ENCODE measurements at places on chromosomes 6 and 20. TPM values are rescaled to one million over a fixed set of nuclear protein-coding genes. Genes with fewer than 3 reads are reported as not detected.

The FOXS1 gene
- total RNA-seq = 25.0 TPM

The ADGRB3 gene
- total RNA-seq = 8.5 TPM

DNA sequence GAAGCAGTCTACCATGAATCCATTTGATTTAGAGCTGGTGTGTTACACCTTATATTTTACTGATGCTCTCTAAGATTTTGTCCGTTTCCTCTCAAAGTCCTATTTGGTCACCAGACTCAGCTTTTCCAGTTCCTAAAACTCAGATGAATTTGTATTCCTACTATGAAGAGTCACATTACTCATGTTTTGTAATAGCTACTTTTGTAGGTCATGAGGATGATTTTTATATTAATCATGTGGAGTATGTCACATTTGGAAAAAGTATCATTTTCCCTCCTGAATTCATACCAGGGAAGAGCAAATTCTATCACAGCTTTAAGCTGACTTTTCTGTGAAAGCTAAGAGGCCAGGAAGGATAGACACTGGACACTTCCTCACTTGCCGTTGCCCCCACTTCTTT lies 140.6 kb upstream of the SCGN start:
- DNase-seq = no peak

The GNAS-AS1 gene
- 1.5 TPM for total RNA-seq

DNA sequence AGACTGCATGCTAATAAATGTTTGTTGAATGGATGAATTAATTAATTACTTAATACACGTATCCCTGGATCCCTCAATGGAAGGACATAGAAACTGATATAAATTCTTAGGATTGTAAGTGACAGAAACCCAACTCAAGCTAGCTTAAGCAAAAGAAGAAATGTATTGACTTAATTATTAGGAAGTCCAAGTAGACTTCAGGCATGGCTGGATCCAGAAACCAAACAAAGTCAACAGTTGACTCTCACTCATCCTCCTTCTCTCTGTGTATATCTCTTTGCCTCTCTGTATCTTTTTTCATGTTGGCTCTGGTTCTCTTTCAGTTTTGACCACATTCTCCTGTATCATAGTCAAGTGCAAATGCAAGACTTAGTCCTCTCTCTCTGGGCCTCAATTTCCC lies 82.0 kb upstream of the CTNNBL1 start:
- DNase-seq = no peak

DNA sequence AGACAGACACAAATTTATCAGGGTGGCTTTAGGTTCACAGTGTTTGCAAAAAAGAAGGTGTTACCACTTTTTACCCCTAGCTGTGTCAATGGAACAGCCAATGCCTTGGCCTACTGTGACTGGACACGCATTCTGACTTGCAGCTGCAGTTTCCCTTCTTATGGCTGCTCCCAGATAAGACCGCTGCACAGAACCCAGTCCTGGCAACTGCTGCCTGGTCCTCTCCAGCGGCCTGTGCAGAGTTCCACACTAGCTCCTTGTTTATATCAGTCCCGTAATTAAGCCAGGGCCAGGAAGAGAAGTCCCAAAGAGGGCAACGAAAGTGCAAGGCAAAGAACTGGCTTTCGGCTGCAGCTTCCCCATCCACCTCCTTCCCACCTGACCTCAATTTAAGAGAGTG lies 283.0 kb downstream of the FOXC1 start:
- DNase-seq = no peak

DNA sequence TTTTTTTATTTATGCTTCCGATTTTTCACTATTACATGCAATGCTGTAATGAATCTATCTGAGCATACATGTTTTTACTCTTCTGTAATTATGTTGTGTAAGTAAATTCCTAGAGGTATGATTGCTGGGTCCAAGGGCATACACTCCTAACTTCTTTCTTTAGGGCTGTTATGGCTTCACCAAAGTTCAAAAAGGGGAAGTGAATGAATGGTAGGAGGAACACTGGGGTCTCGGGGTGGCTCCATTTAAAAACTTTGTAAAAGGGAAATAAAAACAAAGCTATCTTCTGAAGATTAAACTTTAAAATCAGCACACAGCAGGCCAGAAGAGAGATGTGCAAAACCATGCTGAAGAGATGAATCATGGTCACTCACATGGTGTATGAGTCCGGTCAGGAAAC lies 289.1 kb upstream of the SUPT3H start:
- no peak for DNase-seq

GRCh38 chr6:88342336-88342735 lies 176.2 kb upstream of the CNR1 start:
- no peak for DNase-seq

The KPNA5 gene
- total RNA-seq = 29.5 TPM

DNA sequence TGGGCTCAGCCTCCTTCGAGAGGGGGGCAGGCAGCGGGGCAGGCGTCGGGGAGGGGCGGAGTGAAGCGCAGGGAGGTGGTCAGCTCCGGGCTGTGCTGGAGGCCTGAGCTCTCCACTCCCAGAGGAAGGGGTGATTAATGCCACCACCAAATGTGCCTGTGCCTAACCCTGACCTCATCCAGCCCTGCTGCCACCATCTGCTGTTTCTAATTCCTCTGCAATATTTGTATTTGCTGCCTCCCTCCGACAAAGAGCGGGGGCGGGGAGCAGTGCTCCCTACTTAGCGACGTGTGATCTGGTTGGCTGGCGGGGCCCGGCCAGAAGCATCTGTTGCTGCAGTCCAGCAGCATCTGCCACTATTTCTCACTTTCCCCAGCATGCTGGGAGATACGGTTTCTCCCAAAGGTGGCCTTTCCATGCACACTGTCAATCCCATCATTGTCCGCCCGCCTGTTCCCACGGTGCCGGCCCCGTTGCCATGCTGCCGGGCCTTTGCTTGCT lies 47.0 kb downstream of the DLL1 start:
- no peak for DNase-seq

DNA sequence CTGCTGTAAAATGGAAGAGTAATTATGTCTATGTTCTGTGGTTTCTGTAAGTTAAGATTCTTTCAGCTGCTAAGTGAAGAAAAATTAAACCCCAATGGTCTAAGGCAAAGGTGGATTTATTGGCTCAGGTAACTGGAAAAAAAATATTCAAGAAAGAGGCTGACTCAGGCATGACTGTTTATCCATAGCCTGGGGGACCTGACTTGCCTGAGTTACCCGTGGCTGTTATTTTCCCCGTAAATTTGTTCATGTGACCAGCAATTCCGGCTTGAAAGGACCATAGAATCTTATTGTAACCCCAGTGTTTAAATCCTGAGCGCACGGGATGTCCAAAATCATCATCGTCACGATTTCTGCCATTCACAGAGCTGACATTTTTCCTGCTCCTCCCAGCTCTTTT lies 32.3 kb upstream of the SULF2 start:
- DNase-seq = no peak

The MAP1LC3A gene
- 72.1 TPM for total RNA-seq

- no peak for DNase-seq
These were observed 67.0 kb downstream of the THBS2 start for GRCh38 chr6:169186496-169187169.

DNA sequence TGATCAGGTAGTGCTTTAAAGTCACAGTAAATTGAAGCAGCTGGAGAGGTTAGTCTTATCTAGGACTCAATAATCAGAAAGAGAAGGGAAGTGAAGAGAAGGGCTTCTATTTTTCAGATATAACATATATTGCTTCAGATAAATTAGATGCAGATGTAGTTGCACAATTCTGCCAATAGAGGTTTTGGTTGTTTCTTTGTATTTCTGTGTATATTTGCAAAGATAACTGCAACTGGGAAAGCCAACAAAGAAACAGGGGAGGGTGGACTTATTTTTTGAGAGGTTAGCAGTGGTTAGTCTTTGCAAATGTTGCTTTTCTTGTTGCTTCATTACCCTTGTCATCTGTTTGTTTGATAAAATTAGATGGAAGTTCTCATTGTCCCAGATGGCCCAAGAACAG lies 106.6 kb downstream of the ADGRG6 start:
- DNase-seq = no peak

GRCh38 chr6:32858194-32858593 lies 4.2 kb downstream of the PSMB9 start:
- no peak for DNase-seq

The PLA2G7 gene
- 5.9 TPM for total RNA-seq

GRCh38 chr6:79240509-79240908 lies 6.0 kb upstream of the HMGN3 start:
- DNase-seq = no peak

DNA sequence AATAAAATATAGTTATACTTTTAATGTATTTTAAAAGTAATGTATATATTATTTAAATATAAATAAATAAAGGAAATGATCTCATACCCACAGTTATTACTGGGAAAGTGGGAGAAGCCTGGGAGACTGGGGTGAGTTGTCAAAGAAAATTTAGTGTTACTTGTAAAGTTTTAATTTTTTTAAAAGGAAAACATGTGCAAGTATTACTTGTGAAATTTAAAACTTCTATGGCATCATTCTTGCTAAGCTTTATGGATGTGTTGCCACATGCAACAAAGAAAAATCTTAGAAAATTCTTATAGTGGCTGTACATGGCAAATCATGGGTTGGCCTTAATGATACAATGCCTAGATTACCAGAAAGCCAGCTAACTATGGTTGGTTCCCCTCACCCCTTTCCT lies 194.0 kb upstream of the KCNK16 start:
- no peak for DNase-seq

DNA sequence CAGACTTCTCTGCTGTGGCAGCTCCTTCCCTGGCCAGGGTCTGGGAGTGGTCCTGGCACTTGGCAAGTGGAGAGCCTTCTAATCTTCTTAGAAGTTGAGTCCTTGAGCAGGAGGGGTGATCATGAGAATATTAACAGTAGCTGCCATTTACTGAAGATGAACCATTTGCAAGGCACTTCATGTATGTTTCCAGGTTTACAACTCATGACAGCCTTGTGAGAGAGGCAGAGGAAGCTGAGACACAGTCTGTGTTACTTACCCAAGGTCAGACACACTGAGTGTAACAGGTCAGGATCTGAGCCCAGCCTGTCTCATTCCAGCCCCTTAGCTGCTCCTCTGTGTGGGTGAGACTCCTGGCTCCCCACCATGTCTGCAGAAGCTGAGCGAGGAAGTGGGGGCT lies 45.5 kb upstream of the SRF start:
- DNase-seq = no peak

The GTSF1L gene
- not detected for total RNA-seq

The THBD gene
- total RNA-seq = 25.3 TPM

GRCh38 chr20:7716286-7716972 lies 223.8 kb downstream of the HAO1 start:
- DNase-seq = no peak

The RBPJL gene
- not detected for total RNA-seq

- DNase-seq = no peak
These were observed 9.9 kb downstream of the CNPY3 start for GRCh38 chr6:42938987-42939809.

- no peak for DNase-seq
These were observed 201.0 kb downstream of the LRFN2 start for GRCh38 chr6:40386200-40386599.

The RBBP8NL gene
- total RNA-seq = not detected

GRCh38 chr6:2471472-2471871 lies 226.1 kb upstream of the GMDS start:
- no peak for DNase-seq

DNA sequence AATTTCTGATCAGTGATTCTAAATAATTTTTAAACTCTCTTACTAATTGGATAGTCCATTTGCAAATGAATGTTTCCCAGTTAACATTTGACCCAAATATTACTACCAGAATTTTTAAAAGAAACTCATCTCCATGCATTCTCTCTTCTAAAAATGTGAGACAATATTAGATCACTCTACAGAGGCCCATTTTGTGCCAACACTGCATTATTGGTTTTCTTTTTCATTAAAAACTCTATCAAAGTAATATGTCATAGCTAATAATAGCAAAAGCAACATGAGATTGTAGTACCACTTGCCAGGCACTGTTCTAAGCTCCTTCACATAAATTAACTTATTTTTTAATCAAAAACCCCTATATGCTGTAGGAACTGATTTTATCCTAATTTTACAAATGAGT lies 345.6 kb upstream of the PLCB4 start:
- DNase-seq = no peak

GRCh38 chr6:80728830-80729229 lies 622.4 kb downstream of the BCKDHB start:
- DNase-seq = no peak

Data from sciatic nerve (tissue), 2 donors.